Activated T-cell treated with anti-CD3 and anti-CD28 coated beads, Interleukin-2, amount 50 U/mL, for 48 hours (primary cell): ENCODE measurements at places on chromosomes 16 and 17.
A peak's percentile ranks its signal among the peaks of the same experiment; 100 is the strongest.

GRCh38 chr16:62805221-62805857, 769.1 kb upstream of the CDH8 start:
- no peak for DNase-seq

DNA sequence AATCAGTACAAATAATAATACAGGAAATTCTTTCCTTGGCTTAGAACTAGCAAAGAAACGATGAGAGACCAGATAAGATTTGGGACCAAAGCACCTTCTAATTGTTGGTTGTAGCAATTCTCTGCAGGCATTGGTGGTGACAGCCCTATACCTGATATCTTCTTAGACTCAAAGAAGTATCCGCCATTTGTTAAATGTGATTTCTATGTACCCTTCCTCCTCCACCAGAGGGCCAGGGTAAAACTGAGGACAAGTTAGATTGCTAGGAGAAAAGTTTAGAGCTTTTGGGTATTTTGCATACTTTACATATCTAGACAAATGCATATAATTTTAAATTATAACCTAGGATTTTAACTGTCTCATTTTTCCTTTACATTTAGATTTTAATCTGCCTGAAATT, 304.3 kb downstream of the HS3ST4 start:
- DNase-seq = no peak

DNA sequence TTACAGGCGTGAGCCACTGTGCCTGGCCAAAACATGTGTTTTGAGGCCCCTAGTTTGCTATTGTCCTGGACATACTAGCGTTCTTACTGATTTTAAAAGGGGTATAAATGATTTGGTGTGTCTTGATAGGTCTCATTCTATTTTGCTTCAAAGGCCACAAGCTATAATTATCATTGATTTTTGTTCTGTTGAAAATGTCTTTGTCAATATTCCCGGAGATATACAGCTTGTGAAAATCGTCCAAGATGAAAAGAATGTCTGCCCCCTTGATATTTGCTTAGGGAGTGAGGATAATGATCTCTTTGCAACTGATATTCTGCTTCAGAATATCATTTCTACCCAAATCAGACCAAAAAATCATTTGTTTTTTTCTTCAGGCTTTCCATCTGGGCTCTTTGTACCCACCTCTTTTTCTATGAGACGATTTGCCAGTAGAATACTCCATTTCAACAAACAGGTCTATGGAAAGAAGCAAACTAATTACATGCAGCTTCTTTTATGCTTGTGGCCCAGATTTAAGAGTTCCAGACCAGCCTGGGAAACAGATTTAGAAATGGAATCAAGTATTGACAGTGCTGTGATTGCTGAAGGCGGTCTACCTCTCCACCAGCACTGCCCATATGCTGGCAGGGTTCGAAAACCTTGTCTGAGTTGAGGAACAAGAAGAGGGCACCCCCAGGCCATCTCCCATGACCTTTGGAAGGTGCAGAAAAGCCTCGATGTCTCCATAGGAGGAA, 14.1 kb upstream of the ST6GALNAC1 start:
- DNase-seq = no peak

GRCh38 chr17:27572665-27573064, 58.3 kb upstream of the LGALS9 start:
- peak; percentile 80 for DNase-seq

- DNase-seq = no peak
Measured at GRCh38 chr16:24537474-24538337, 1.7 kb upstream of the RBBP6 start.

- DNase-seq = no peak
Measured at GRCh38 chr17:37661400-37662014, 18.3 kb upstream of the DDX52 start.

GRCh38 chr17:46056800-46057304, 57.8 kb downstream of the STH start:
- DNase-seq = no peak
